Purkinje cell (primary cell): ENCODE measurements at places on chromosomes 1 and 21. TPM values are rescaled to one million over a fixed set of nuclear protein-coding genes. Genes with fewer than 3 reads are reported as not detected.

The ZNF648 gene
- polyA plus RNA-seq, result 0.07 and 0.17 TPM in 2 replicates

The CFAP74 gene
- 1.2 TPM in 1 of 2 replicates, not detected in the other for polyA plus RNA-seq

The TMEM82 gene
- polyA plus RNA-seq, result not detected in 2 replicates

The MRPL24 gene
- polyA plus RNA-seq, result 33.8 and 58.2 TPM in 2 replicates

The GSTM1 gene
- polyA plus RNA-seq, result 17.9 and 26.0 TPM in 2 replicates
